Pancreas (tissue), 10 donors: ENCODE measurements at places on chromosomes 2 and 18. TPM values are rescaled to one million over a fixed set of nuclear protein-coding genes. Genes with fewer than 3 reads are reported as not detected.
A peak's percentile ranks its signal among the peaks of the same experiment; 100 is the strongest.

ACTG2 gene
- total RNA-seq: 0.28 TPM

GRCh38 chr18:33854086-33854826 is 276.2 kb downstream of the ASXL3 start:
- DNase-seq: no peak
- H3K27me3 ChIP-seq: no peaks in the 10 kb centered on the region
- H3K4me1 ChIP-seq: no peaks in the 10 kb centered on the region
- no peak overlapping the region for H3K27ac ChIP-seq
- no peak overlapping the region for H3K4me3 ChIP-seq

- H3K27ac ChIP-seq: no peak overlapping the region
- no peaks in the 10 kb centered on the region for H3K4me1 ChIP-seq
- DNase-seq: peak; percentile 52
Observed at GRCh38 chr2:11073251-11073650, 82.0 kb upstream of the SLC66A3 start.

PLCL1 gene
- 0.95 TPM for total RNA-seq

DNA sequence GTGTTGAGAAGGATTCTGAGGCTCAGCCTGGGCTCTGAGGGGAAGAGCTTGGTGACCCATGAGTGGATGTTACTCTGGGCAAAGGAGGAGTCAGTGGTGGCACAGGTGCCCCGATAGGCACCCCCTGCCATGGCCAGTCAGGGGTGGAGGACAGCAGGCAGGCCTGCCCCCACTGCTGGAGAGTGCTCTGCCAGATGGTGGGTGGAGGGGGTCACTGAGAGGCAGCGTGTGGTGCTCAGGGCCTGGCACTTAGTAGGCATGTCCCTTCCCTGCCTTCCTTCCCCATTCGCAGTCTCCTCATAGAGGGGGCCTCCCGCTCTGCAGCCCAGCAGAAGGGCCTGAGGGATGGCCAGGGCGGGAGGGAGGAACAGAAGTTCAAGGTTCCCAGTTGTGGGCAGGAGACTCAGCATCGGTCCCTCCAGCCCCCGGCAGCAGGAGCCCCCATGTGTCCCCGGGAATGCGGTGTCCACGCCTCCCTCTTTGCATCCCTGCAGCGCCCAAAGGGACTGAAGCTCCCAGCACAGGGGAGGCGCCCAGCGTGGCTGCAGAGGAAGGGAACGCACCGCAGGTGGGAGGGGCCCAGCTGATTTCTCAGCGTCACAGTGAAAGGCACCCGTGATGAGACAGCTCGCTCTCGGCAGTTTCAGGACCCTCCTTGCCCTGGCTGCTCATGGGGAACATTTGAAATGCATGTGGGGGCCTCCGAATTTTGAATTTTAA is 5.7 kb upstream of the SNED1 start:
- H3K27me3 ChIP-seq: no peaks in the 10 kb centered on the region
- H3K4me1 ChIP-seq: peaks cover 18% of the 10 kb centered on the region
- H3K27ac ChIP-seq: no peak overlapping the region
- no peaks in the 10 kb centered on the region for H3K36me3 ChIP-seq

GTF2A1L gene
- not detected for total RNA-seq

- H3K27me3 ChIP-seq: no peaks in the 10 kb centered on the region
- no peaks in the 10 kb centered on the region for H3K36me3 ChIP-seq
- H3K27ac ChIP-seq: no peak overlapping the region
- DNase-seq: peak; percentile 15
- no peaks in the 10 kb centered on the region for H3K4me1 ChIP-seq
Observed at GRCh38 chr18:52903857-52904256, 563.9 kb downstream of the DCC start.

- no peak for DNase-seq
- no peaks in the 10 kb centered on the region for H3K36me3 ChIP-seq
- H3K4me1 ChIP-seq: peaks cover 20% of the 10 kb centered on the region
- H3K4me3 ChIP-seq: no peak overlapping the region
Observed at GRCh38 chr2:231347081-231347480, 48.4 kb upstream of the B3GNT7 start.

HJURP gene
- total RNA-seq: not detected

DNA sequence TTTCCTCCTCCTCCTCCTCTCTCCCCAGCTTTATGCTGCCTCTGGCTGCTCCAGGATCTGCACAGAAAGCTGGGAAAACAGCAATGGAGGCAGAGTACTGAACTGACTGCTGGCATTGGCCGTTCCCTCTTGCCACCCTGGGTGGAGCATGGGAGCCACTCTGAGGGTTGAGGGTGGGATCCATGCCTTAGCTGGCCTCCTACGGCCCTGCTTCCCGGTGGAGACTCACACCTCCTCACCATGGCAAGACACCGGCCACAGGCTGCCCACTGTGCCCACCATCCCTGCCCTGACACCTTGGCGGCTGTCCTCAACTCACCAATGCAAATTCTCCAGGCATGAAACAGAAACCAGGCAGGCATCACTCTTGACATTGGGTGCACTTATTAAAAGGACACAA is 832.3 kb upstream of the ID2 start:
- no peaks in the 10 kb centered on the region for H3K4me1 ChIP-seq
- no peak overlapping the region for H3K27ac ChIP-seq
- no peaks in the 10 kb centered on the region for H3K27me3 ChIP-seq
- H3K4me3 ChIP-seq: no peak overlapping the region
- no peaks in the 10 kb centered on the region for H3K36me3 ChIP-seq
- no peak for DNase-seq

DNA sequence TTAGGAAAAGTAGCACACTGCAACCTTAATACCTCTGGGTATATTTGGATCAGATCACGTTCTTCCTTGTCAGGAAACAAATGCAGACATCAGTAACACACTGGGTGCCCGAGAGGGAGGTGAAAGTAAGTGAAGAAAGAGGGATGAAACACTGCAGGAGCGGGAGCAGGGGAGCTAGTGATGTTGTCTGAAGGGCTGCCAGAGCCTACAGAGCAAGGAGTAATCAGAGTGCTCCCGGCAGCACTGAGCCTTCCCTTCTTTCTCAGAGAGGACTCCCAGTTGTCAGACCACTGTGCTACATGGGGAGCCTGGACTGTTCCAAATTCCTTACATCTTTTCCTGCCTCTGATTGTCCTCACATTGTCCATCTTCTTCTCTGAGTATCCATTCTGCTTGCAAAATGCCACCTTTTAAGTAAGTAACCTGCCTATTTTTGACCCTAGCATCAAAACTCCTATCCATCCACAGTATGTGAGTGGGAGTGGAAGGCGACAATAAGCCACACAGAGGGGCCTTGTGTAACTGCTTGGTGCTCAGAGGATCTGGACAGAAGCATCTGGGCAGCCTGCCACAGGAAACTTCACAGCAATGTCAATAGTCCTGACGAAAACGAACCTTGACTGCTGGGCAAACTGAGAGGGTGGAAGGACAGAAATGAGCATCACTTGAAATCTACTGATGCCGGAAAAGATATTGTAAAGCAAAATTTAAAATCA is 10.8 kb upstream of the NAB1 start:
- H3K4me1 ChIP-seq: no peaks in the 10 kb centered on the region
- no peaks in the 10 kb centered on the region for H3K36me3 ChIP-seq
- no peaks in the 10 kb centered on the region for H3K27me3 ChIP-seq
- H3K4me3 ChIP-seq: no peak overlapping the region

DNA sequence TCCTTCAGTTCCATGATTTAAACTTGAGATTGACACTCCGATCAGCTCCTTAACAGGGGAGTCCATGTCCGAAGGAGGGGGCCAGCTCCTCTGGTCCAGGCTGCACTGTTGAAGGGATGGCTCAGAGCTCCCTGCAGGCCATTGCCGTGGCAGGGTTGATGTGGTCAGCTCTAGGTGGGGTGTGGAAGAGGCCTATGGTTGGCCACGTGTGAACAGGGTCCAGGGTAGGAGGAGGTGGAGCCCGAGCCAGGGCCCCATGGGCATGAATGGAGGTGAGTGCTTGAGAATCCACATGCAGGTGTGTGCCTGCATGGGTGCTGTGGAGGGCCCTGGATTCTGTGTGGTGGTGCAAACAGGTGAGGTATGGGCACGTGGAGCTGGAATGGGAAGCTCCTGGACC is 1.1 kb downstream of the SPEG start:
- H3K36me3 ChIP-seq: no peaks in the 10 kb centered on the region
- no peak for DNase-seq
- no peaks in the 10 kb centered on the region for H3K4me1 ChIP-seq
- no peaks in the 10 kb centered on the region for H3K27me3 ChIP-seq
- H3K4me3 ChIP-seq: no peak overlapping the region

DNA sequence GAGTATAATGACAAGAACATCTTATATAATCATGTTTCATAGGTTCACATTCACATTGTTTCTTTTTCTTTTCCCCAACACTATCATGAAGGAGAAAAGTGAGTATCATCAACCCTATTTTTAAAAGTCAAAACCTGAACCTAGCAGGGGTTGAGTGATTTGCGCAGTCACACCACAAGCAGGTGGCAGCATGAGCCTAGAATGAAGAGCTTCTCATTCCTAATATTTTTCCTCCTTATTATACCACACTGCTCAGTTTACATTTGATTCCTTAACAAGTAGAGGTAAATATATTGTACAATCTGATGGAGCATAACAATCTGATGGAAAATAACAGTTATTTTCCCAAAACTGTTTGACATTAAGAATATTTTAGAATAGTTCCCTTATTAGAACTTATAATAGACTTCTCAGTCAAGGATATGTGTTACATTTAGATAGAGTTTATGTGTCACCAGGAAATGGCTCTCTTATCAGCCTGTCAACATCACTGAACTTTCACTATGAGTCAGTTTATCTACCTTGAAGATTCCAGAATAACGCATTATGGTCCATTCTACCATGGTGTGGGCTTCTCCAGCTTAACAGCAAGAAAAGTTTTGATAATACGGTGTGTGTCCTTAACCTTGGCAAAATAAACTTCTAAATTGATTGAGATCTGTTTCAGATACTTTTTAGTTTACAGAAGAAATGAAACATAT is 119.5 kb downstream of the NEB start:
- no peak overlapping the region for H3K27ac ChIP-seq
- no peak for DNase-seq
- no peaks in the 10 kb centered on the region for H3K4me1 ChIP-seq

GRCh38 chr2:152466980-152467676 is 132.2 kb downstream of the FMNL2 start:
- no peaks in the 10 kb centered on the region for H3K36me3 ChIP-seq
- peaks cover 22% of the 10 kb centered on the region for H3K4me1 ChIP-seq
- DNase-seq: no peak
- H3K4me3 ChIP-seq: no peak overlapping the region

GRCh38 chr2:16120591-16121180 is 180.3 kb downstream of the MYCN start:
- no peak overlapping the region for H3K4me3 ChIP-seq
- no peaks in the 10 kb centered on the region for H3K4me1 ChIP-seq
- no peaks in the 10 kb centered on the region for H3K27me3 ChIP-seq
- no peak overlapping the region for H3K27ac ChIP-seq
- no peaks in the 10 kb centered on the region for H3K36me3 ChIP-seq

GRCh38 chr18:56900195-56901094 is 246.4 kb upstream of the BOD1L2 start:
- DNase-seq: peak; percentile 8
- no peak overlapping the region for H3K27ac ChIP-seq
- no peaks in the 10 kb centered on the region for H3K36me3 ChIP-seq
- no peaks in the 10 kb centered on the region for H3K27me3 ChIP-seq

GRCh38 chr18:73774811-73775509 is 372.7 kb downstream of the FBXO15 start:
- no peak overlapping the region for H3K27ac ChIP-seq
- H3K4me3 ChIP-seq: no peak overlapping the region
- no peaks in the 10 kb centered on the region for H3K36me3 ChIP-seq
- H3K27me3 ChIP-seq: no peaks in the 10 kb centered on the region

RBM44 gene
- total RNA-seq: 0.09 TPM

DNA sequence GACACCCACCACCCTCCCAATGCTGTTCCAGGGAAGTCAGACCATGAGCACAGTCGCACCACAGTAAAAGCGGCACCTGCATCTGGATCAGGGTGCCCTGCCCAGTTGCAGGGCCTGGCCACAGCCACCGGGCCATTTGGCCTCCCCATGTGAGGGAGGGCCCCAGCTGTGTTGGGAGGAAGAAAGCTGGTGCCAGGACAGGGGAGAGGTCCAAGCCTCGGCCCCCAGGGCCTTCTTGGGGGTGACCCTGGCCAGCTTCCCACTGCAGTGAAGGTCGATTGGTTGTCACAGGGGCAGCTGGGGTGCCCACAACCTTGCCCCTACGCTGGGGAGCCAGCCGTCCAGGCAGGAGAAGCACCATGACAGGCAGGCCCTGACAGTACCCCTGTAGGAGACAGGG is 183.2 kb upstream of the RAB6C start:
- H3K27ac ChIP-seq: no peak overlapping the region
- no peaks in the 10 kb centered on the region for H3K4me1 ChIP-seq
- H3K4me3 ChIP-seq: no peak overlapping the region
- DNase-seq: no peak

IL1RL2 gene
- 0.22 TPM for total RNA-seq

GRCh38 chr18:48842259-48843061 is 108.3 kb downstream of the SMAD7 start:
- no peaks in the 10 kb centered on the region for H3K27me3 ChIP-seq
- H3K36me3 ChIP-seq: no peaks in the 10 kb centered on the region
- H3K4me1 ChIP-seq: peaks cover 6% of the 10 kb centered on the region
- no peak overlapping the region for H3K4me3 ChIP-seq

DNA sequence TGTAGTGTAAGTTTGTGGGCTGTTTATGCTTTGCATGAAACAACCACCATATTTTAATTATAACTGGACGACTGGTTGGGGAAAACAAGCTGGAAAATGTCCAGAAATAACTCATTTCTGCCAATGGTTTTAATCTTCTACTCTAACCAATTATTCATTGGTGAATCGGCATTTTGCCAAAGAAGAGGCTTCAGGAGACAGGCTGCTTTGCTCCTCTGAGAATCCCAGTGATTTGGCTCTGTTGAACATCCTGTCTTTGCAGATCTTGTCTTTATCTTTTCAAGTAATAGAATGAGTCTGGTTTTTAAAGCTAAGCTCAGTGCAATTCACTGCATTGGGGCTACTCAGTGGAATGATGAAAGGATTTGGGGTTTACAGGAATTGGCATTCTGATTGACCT is 109.6 kb downstream of the APOB start:
- H3K36me3 ChIP-seq: no peaks in the 10 kb centered on the region
- H3K4me3 ChIP-seq: no peak overlapping the region
- H3K27ac ChIP-seq: no peak overlapping the region
- DNase-seq: no peak
- H3K4me1 ChIP-seq: no peaks in the 10 kb centered on the region

DNA sequence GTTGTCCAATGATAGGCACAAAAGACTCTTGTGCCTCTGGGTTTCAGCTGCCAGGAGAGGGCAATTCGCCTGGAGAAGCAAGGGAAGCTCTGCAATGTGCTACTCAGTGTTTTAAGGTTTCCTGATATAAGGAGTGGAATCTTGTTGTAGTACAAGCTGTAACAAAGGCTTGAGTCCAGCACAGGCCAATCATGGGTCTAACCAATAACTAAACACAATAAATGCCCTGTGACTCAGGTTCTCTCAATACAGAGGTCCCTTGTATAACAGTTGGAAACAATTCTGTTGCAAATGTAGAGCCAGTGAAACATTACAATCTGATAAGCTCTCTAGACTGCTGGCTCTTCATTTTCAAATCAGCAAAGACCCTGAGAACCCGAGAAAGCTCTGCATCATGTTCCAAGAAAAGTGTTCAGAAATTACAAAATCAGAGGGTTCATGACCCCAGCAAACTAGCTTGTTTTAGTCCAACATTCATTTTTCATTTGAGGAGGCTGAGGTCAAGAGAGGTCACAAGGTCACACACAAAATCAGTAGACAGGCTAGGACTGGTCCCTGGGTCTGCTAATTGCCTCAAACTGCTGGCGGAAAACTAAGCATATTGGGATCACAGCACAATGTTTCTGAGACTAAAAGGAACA is 59.0 kb upstream of the DNMT3A start:
- H3K4me1 ChIP-seq: no peaks in the 10 kb centered on the region
- H3K27me3 ChIP-seq: no peaks in the 10 kb centered on the region
- no peak overlapping the region for H3K27ac ChIP-seq
- no peak for DNase-seq

KATNAL2 gene
- 1.2 TPM for total RNA-seq

ATG16L1 gene
- total RNA-seq: 7.9 TPM
